ENCODE measurements at places on chromosomes 6 and 20.

DNA sequence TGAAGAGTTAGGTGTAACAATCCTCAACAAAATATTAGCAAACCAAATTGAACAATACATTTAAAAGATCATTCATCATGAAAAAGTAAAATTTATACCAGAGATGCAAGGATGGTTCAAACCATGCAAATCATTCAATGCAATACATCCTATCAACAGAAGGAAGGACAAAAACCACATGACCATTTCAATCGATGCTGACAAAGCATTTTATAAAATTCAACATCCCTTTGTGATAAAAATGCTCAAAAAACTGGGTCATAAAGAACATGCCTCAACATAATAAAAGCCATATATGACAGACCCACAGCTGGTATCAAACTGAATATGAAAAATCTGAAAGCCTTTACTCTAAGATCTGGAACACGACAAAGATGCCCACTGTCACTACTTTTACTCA is 490.3 kb upstream of the IRAK1BP1 start:
- DNase-seq = no peak

GRCh38 chr20:16123623-16124022 is 449.6 kb downstream of the KIF16B start:
- no peak for DNase-seq

- no peak for DNase-seq
Measured at GRCh38 chr6:27512525-27512924, 39.6 kb upstream of the ZNF184 start.

DNA sequence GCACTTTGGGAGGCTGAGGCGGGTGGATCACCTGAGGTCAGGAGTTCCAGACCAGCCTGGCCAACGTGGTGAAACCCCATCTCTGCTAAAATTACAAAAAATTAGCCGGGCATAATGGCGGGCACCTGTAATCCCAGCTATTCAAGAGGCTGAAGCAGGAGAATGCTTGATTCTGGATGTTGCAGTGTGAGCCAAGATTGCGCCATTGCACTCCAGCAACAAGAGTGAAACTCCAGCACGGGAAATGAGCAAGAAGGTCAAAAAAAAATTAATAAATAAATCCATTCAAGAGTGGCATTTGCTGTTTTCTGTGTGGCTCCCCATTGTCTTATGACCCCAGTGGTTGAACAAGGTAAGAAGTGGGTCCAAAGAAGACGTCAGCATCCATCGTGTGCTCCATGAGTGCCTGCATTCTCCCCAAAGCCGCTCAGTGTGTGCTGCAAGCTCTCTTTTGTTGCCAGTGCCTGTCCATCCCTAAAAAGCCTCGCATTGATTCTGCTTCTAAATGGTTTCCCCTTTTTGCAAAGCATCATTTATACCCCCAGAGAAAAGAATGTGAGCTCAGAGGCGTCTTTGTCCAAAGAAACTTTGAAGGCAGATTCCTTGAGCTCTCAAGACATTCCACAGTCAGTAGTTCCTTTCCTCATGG is 38.8 kb upstream of the MAP3K4 start:
- no peak for DNase-seq

GRCh38 chr6:69758214-69758613 is 38.6 kb downstream of the LMBRD1 start:
- DNase-seq = no peak

DNA sequence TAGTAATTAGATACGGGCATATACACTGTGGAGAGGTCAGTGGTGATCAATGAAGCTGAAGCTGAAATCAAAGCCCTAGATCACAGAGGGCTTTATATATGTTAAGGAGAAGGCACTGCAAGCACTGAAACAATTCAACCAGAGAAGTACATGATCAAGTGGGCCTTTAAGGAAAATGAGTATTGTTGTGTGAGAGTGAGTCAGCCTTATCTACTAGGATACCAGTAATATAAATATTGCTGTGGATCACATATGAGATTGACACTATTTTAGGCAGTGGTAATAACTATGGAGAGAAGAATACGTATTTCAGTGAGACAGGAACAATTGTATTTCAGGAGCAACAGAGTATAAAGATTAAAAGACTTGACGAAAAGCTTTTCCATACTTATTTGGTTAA is 1172.2 kb upstream of the GJE1 start:
- no peak for DNase-seq

GRCh38 chr6:50333696-50334095 is 284.0 kb upstream of the DEFB112 start:
- no peak for DNase-seq

DNA sequence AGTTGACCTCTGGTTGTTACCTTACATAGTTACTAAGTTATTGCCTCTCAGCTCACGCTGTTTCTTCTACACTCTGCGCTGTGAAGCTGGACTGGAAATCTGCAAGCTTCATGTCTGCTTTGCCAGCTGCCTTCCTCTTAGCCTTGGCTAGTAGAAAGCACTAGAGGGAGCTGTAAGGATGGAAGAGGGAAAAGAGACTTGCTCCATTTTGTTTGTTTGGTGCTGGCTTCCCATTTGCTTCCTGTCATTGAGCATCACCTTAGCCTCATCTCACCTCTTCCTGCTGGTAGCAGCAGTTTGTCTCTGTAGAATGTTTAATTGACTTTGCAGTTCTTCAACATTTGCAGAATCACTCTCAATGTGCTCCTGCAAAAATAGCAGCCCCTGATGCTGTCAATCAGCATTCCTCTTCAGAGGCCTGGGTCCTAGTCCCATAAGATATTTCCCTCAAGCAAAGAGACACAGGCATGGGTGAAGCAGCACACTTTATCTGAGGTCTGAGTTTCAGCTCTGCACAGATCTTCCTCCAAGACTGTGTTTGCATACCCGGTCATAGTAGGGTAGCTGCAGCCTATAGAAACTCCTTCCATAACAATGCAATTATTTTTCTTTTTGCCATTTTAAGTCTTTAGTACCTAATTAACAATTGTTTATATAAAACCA is 302.2 kb upstream of the EPHA7 start:
- no peak for DNase-seq
